WERI-Rb-1 (cell line): ENCODE measurements at places on chromosomes 12 and 14.

- no peak for DNase-seq
Measured at GRCh38 chr14:89309670-89310177, 107.3 kb downstream of the FOXN3 start.

GRCh38 chr12:109650808-109651207 is 62.8 kb upstream of the FAM222A start:
- DNase-seq: no peak

DNA sequence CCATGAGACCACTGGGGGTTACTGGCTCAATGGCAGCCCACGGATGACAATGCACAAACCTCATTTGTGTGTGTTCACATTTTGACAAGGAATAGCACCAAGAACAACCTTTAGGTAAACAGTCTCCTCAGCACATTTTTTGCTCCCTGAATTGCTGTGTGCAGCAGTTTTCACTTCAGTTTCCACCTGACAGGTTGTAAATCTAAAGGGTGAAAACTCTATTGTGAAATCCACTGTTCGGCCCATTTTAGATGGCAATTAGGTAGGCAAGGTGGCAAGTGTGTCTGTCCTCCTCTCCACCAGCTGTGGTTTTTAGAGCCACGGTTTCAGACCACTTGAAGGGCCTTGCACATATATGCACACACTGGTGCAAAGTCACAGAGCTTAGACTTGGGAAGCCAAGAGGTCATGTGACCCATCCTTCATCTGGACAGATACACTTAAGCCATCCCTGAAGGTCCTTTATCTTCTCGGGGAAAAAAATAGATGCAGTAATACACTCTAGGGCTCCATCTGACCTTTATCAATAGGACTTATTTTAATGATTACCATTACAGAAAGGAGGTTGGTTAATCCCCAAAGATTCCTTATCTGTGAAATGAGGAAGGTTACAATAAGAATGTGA is 23.2 kb downstream of the HAL start:
- DNase-seq: peak; percentile 36

DNA sequence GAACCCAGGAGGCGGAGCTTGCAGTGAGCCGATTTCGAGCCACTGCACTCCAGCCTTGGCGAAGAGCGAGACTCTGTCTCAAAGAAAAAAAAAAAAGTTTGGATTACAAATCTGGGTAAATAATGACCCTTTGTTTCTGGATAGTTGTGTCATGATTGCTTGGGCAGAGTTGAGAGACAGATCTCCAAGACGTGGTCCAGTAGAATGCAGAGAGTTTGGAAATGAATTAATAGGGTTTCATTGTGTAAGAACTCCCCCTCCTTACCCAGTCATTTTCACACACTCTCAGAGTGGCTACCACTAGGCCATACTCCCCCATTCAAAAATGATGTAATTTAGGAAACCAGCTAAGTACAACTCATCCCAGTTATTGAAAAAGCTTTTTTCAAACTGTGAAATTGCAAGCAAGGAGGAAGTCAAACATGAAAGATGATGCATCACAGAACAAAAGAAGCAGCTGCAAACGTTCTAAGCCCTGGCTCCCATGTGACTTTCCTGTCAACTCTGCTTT is 1331.9 kb downstream of the AACS start:
- DNase-seq: no peak

GRCh38 chr12:49903700-49904423 is at the start of gene FAIM2:
Gene FAIM2 (minus strand): TSS chr12:49903900. CDS start chr12:49903792, 108 bp downstream.
- no peak for DNase-seq

GRCh38 chr12:6644257-6644596 is 3.0 kb downstream of the ACRBP start:
- no peak for DNase-seq

DNA sequence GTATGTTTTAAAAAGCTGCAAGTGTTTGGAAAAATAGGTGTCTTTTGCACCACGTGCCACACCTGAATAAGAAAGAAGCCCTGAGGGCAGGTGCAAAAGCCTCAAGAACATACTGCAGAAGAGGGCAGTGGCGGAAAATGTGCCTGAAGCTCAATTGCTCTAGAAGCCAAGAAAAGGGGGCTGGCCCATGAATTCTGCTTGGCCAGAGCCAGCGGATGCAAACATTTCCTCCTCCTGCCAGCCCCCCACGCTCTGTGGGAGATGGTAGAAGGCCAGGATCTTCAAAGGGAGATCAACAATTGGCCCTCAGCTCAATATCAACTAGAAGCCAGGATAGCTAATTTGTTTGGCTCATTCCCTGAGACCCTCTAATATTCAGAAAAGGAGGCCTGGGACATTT is 80.3 kb upstream of the TMEM132D start:
- DNase-seq: no peak

- no peak for DNase-seq
Measured at GRCh38 chr12:26654623-26655022, 178.4 kb downstream of the ITPR2 start.
